ENCODE measurements at places on chromosomes 1 and 21.

GRCh38 chr1:63828322-63829044 lies 54.7 kb downstream of the ROR1 start:
- no peak for DNase-seq

DNA sequence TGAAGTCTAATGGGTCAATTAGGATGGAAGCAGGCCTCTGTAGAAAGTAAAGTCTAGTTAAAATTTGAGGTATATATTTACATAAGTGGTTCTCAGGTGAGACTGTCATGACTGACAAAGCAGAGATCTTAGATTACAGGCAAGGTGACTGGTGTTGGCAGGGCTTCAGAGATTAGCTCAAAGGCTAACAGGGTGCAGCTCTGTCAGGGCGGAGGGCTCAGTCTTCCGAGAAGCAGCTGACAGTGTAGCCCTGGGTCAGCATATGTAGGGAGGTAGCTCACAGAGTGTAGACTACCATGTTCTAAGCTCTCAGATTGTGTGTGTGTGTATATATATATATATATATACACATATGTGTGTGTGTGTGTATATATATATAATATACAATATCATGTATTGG lies 54.7 kb downstream of the RBM11 start:
- DNase-seq = no peak

GRCh38 chr1:1426496-1427105 lies 5.5 kb upstream of the ANKRD65 start:
- no peak for DNase-seq

DNA sequence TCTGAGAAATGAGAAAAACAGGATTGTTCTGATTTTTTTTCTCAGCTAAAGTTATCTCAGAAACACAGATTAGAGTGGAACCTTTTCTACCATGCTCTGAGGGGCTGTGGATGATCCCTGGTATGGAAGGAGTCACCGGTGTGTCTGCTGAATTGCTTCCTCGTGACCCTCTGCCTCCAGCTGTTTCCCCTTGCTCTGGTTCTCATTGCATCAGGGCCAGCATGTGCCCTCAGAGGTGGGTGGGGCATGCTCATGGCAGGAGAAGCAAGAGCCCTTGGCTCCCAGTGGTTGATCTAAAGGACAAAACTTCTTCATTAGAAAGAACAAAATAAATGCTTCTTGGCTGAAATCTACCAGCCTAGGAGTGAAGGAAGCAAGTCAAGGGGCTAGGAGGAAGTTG lies 183.2 kb upstream of the HMCN1 start:
- no peak for DNase-seq

- DNase-seq = no peak
Observed at GRCh38 chr1:36843906-36844610, 190.3 kb downstream of the GRIK3 start.

DNA sequence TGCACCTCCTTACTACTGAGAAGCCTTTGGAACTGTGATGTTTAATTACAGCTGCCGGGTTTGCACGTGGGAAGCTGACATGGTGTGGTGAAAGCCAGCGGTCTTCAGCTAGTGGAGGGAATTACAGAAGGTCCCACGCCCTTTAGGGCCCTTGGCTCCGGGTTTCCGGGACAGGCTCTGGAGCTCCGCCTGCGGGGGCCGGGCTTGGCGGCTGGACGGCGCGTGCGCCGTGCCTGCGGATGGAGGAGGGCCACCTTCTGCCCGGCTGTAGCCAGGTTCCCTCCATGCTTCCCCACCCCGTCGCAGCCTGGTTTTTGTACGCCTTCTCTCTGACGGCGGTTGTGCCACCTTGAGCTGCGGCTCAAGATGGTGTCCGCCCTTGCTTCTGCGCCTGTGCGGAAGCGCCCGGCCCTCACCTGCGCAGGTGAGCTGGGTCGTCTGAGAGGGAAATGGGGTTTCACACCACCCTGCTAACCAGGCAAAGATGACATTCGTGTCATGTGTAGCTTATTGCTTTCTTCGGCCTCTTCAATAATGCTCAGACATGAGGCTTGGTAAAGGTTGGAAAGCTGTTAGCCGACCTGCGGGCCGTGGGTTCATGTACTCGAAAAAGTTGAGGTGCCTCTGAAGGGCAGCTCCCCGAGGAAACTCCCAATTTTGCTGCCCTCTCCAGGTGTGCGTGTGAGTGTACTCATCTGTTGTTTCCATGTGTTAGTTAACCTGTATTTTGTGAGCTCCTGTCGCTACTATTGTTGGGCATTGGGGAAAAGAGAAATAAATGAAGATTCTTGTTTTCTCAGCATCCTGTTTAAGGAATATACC lies 36.6 kb upstream of the OPRD1 start:
- peak; percentile 62 for DNase-seq

DNA sequence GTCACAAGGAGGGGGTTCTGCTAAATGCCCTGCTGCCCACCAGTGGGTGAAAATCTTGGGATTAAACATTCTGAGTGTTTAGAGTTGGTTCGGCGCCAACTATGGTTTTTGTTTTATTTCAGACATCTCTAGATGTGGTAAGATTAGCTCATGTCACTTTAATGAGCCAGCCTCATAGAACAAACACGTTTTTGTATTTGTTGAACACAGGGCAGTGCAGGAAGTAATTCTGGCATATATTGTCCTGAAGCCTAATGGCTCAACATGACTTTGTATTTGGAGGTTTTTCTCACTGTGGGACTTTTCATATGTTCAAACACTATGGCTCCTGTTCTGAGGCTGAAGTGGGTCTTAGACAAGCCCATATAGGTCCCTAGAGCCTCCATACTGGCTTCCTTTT lies 107.8 kb downstream of the NGF start:
- DNase-seq = no peak

GRCh38 chr1:162035241-162035640 lies 11.6 kb upstream of the OLFML2B start:
- peak; percentile 12 for DNase-seq

DNA sequence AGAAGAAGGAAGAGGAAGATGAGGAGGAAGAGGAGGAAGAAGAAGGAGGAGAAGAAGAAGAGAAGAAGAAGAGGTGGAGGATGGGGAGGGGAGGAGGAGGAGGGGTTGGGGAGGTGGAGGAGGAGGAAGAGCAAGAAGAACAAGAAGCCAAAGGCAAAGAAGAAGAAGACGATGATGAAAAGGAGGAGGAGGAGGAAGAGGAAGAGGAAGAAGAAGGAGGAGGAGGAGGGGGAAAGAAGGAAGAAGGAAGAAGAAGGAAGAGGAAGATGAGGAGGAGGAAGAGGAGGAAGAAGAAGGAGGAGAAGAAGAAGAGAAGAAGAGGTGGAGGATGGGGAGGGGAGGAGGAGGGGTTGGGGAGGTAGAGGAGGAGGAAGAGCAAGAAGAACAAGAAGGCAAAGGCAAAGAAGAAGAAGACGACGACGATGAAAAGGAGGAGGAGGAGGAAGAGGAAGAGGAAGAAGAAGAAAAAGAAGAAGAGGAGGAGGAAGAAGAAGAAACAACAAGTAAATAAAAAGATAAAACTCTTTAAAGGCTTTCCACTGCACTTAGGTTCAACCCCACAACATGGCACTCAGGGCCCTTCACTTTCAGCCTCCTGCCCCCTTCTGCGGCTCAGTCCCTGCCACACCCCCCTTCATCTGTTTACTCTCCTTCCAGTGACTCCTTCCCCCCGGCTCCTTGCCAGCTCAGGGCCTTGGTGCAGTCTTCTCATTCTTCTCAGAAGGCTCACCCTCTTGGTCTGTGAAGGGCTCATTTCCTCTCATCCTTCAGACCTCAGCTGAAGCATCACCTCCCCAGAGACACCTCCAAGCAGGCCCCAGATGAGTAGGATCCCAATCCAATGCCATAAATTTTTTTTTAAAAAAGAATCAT lies 114.0 kb downstream of the KCNN3 start:
- no peak for DNase-seq

GRCh38 chr1:214429951-214430770 lies 121.2 kb downstream of the PTPN14 start:
- DNase-seq = no peak

DNA sequence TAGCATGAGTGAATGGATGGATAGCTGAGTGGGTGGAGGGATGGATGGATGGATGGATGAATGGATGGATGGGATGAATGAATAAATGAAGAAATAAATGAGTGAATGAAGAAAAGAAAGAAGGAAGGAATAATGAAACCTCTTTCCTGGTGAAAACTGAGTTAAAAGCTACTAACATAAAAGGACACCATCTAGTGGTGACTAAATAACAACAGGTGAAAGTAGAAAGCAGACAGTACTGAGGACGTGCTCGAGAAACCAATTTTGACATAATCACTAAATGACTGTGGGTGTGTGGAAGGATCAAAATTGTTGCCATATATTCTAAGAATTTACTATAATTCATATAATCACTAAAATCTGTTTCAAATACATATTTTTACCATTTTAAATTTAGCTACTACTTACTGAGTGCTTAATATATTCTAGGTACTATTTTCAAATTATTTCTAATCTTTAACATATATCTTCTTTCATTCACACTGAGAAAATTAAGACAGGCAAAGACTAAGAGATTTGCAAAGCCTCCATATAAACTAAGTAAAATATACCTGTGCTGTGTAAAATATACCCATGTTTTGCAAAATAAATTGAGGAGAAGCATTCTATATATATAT lies 522.9 kb downstream of the LRRIQ3 start:
- no peak for DNase-seq

- DNase-seq = no peak
Observed at GRCh38 chr1:8201331-8201861, 116.5 kb upstream of the SLC45A1 start.

- no peak for DNase-seq
Observed at GRCh38 chr21:44482581-44483287, 27.4 kb downstream of the LRRC3 start.

- DNase-seq = no peak
Observed at GRCh38 chr1:196382383-196382782, 225.9 kb downstream of the KCNT2 start.
